AG09319 (cell line): ENCODE measurements at places on chromosomes 5 and 9.

DNA sequence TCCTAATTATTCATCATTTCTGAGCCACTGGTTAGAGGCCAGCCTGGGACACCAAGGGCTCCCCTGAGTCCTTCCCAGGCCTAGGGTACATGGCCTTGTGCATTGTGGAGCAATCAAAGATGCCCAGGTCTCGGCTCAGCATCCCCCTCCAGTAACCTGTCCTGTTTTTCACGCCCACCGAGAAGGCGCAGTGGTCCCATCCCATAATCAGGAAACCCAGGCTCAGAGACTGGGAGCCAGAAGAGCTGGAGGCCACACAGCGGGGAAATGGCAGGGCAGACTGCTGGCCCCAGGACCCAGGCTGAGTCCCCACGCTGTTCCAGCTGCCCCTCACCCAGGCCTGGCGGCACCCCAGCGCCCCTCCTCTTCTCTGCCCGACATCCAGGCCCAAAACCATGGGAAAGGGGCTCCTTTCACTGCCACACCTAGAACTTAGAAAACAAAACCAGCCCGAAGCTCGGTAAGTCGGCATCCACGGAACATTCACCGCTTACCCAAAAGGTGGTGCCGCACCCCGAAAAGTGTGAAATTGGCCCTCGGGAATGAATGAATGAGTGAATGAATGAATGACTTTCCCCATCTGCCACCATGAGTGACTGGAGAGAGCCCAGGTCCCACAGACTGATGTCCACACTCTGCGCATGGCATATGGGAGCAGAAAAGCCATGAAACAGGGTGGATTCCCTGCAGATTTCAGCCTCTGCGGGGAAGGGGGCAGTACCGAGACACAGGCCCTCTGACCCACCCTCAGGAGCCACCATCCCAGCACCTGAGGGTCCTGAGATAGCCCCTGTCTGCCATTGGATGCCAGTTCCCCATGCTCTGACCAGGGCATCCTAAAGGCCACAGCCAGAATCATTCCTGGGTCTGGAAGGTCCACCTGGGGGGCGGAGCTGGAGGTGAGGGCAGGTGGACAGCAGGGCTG is 132.5 kb downstream of the OLFM1 start:
- no peak for DNase-seq

DNA sequence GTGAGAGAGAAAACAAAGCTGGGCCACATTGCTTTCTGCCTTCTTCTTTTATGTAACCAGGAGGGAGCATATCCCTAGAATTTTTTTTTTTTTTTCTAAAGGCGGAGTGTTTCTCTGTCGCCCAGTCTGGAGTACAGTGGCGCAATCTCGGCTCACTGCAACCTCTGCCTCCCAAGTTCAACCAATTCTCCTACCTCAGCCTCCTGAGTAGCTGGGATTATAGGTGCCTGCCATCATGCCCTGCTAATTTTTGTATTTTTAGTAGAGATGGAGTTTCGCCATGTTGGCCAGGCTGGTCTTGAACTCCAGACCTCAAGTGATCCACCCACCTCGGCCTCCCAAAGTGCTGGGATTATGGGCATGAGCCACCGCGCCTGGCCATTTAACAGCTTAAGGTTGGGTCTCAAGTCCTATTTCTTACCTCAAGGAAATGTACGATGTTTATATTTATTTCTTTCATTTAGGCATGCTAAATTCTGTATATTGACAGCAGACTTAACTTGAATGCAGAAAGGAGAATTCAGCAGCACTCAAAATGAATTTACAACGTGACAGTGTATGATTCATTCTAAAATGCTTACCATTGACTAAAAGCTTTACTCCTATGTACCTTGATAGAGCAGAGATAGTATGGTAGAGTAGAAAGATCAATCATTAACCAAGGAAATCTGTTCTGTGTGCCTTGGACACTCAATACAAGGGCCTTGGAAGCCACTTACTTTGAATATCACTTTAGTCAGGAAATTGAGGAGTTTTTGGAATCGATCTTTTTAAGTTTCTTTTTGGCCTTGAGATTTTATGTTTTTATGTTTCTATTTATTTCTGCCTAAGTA is 100.9 kb downstream of the F2RL2 start:
- DNase-seq: no peak

DNA sequence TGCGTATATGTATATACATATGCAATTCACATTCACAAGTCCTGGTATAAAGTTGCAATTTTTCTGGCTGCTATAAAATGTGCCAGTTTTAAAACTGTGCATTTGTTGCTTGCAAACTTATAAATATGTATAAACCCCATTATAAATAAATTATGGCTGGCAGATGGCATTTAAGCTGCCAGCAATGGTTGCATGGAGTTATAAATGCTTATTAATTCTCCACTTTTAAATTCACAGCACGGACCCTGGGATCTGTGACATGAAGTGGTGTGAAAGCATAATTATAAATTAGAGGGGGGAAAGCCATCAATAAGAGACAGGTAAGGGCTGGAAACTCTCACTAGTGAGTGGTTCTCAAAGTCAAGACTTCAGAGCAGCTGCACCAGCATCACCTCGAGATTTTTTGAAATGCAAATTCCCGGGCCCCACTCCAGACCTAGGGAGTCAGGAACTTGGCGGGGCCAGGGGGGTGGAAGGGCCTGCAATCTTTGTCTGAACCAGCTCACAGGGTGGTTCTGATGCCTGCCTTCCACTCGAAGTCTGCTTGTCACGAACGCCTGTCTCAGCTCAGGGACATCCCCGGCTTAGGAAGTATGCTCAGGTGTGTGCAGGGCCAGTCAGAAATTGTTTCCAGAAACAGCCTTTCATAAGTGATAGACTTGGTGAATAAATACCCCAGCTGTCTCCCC is 16.9 kb downstream of the S1PR3 start:
- DNase-seq: no peak

DNA sequence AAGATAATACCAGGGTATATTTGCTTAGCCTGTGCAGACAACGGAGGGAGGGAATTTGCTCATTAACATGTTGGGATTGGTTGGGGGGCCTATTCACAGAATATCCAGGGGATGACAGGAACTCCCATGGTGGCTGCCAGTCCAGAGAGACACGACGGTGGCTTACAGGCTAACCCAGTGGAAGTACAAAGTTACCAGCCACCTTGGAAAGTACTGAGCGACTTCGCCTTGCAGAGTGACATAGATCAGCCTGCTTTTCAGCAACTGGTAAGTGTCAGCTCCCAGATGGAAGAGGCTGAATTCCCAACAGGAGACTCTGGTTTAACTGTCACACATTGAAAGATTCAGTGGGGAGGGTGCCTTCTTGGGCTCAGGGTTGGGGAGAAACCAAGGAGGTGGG is 7.9 kb downstream of the ISL1 start:
- DNase-seq: no peak

DNA sequence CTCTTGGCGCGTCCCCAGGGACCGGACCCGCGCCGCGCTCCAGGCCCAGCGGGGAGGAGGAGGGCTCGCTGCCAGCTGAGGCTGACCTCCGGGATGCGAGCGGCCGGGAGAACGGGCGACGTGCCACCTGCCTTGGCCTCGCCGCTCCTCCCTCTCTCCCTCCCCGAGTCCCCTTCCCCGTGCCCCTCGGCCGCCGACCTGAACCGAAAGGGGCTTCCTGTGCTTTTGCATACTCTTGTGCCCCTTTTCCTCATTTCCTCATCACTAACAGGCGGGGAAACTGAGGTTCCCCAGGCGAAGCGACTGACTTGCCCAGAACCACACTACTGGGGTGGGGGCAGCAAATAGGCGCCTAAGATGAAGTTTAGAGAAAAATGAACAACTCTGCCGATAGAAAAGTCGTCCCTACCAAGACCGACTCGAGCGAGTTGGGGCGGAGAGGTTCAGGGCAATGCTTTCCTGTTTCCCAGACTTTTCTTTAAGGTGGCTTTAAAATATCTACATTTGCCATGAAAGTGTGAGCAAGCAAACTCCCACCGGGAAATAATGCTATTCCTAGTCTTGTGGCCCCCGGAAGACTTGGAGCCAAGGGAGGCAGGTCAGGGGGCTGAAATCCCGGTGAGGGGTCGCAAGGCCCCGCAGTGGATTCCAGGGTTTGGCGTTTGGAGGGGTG is 580 bp upstream of the DUSP1 start:
- DNase-seq: no peak

- no peak for DNase-seq
Measured at GRCh38 chr9:114521846-114522245, 16.6 kb upstream of the WHRN start.

- no peak for DNase-seq
Measured at GRCh38 chr9:128558431-128559310, 6.3 kb downstream of the SPTAN1 start.
